NCI-H1092 (cell line): ENCODE measurements at places on chromosomes 5 and 9.
A peak's percentile ranks its signal among the peaks of the same experiment; 100 is the strongest.

GRCh38 chr5:134975843-134976242 is 8.1 kb downstream of the CATSPER3 start:
- no peak for DNase-seq

GRCh38 chr9:120110520-120110919 is 469.4 kb downstream of the CDK5RAP2 start:
- DNase-seq = peak; percentile 49

DNA sequence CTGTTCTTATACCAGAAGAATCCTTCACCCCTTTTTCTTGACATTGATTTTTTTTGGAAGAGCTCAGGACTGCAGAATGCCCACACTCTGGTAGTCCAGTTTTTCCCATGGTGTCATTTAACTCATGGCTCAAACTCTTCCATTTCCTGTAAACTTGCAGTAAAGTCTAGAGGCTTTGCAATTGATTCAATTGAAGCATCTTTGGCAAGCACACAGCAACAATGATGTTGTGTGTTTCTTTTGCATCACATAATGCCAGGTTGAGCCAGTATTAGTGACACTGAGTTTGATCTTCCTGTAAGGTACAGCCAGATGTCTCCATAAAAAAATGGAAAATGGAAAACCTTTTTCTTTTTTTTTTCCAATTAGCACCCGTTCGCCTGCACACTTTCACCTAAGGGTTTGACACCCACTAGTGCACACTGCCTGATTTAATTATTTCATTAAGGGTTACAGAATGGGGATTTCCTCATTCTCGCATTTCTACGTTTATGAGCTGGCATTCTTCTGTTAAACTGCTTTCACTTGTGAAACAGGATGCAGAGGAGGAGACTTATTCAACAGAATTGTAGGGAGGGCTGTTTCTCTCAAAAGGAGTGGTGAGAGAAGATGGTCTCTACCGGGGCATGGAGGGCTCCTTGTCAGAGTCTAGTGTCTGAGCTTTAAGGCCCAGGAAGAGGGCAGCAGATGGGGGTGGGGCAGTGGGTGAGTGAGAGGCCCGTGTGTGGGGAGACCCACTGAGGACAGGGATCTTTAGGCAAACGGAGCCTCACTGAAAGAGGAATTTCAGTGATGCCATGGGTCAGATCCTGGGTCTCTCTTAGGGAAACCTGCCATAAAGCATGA is 2.2 kb upstream of the S1PR3 start:
- DNase-seq = no peak

DNA sequence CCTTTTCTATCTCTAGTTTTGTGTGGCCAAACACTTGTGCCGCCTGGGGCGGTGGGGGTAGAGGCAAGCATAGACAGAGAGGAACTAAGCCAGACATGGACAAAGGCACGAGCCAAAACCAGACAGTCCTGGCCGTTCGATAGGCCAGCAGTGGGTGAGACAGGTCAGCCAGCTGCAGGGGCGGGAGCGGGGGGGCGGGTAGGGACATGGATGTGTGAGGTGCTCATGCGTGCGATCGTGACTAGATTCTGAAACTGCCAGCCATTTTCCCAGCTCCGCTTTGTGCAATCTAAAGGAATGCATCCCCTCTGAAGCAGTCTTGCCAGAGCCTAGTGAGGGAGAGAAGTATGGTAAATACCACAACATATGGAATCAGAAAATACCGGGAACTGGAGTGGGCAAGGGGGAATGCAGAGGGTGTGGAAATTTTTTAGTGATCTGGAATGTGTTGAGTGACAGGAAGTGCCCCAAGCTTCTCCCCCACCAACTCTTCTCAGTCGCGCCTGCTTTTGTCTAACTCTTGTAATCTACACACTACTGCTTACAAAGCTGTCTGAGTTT is 111.9 kb downstream of the NR6A1 start:
- peak; percentile 55 for DNase-seq

DNA sequence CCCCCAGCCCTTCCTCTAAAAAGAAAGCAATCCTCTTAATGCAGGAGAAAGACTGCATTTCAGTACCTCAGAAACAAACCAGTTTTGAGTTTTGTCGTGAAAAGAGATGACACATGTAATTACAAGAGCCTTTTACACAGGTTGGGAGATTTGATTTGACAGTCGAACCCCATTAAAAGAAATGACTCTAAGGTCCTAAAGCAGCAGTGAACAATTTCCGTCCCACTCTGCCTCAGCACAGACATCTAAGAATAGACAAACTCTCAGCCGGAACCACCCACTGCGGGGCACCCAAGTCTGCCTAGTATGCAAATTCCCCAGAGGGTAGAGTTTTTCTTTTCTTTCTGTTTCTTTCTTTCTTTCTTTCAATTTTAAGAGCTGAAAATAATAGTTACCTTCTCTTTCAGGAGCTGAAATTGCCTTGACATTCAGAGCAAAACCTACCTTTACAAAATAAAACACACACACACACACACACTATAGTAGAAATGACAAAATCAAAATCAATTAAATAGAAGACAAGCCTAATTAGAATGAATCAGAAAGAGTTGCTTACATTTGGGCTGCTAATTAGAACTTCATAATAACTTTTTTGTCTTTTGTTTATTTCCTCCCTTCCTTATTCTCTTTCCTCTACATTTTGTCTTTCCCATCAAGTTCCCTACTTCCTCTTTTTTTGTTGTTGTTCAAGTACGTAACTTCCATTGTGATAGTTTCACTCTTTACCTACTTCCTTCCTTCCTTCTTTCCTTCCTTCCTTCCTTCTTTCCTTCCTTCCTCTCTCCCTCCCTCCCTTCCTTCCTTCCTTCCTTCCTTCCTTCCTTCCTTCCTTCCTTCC is 65.1 kb downstream of the BASP1 start:
- no peak for DNase-seq

DNA sequence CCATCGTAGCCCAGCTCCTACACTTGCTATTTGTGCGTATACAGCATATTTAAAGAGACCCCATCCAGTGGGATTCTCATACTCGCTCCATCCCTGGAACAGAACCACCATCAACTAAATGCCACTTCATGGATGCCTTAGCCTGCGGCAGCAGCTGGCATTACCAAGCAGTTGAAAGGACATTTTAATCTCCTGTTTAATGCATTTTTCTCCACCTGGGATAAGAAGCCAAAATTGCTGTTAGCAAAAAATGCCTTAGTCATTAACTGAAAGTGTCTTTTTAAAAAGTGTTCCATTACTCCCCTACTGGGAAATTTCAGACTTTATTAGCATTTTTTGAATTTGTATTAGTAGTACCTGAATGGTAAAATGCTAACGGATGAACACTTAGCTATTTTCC is 662.6 kb upstream of the MEF2C start:
- no peak for DNase-seq

DNA sequence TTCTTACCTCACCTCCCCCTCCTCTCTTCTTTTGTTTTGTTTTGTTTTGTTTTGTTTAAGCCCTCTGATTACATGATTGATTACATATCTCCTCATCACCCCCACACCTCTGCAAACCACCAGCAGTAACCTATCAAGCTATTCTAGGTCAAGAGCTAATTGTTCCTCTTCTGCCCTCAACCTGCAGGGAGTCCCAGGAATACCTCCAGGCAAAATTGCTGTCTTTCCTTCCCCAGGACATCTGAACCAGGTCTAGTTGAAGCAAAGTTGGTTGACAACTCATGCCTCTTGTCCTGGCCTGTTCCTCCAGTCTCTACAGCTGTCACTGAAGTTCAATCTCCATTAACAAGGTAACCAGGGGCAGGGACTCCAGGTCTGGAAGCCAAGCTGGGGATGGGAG is 80.0 kb upstream of the PTGER4 start:
- DNase-seq = no peak

DNA sequence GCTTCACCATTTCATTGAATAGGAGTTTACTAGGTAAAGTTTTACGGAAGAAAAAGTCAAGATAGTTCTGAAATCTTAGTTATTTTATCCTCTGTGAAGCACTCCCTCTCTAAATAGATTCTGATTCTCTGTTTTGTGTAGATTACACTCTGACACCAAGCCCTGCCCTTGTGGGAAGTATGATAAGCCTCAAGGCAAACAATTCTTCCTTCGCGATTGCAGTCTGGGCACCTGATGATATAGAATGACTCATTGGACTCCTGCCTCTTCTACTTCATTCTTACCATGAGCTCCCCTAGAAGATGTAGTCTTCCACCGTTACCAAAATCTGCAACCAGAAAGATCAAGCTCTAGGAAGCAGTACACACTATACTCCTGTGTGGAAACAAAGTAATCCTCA is 626.9 kb upstream of the PTGER4 start:
- no peak for DNase-seq

DNA sequence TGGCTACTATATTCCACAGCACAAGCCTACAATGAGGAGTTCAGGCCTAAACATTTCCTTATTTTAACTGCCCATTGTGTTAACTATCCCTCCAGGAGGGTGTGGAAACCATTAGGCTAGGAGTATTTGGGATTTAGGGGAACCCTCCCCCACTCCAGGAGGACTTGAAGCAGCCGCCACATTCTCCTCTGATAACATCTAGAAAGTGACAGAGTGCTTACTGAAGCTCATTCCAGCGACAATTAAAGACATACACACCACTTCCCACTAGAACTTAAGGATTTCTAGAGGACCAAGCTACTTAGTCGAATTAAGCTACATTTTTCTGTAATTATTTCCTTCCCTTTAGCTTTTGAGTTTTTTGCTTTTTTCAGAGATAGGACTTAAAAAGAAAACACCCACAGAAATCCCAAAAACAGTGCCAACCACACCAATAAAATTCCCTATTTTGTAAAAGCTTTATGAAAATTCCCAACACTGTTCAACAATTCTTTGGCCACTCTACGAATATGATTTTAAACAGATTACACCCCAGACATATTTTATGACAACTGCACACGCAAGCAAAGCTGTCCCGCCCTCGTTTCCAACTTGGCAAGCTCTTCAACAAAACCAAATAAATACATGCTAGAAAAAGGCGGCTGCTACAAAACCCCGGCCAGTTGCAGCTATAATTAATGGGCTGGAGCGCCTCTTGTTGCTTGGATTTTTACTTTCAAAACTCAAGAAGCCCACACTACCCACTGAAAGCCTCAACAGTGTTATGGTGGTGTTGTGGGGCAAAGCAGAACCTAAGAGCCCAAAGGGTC is 4.5 kb downstream of the ROR2 start:
- peak; percentile 11 for DNase-seq

GRCh38 chr5:56190497-56190896 is 42.6 kb downstream of the ANKRD55 start:
- no peak for DNase-seq

GRCh38 chr9:34545497-34545896 is 22.7 kb upstream of the ENHO start:
- no peak for DNase-seq

DNA sequence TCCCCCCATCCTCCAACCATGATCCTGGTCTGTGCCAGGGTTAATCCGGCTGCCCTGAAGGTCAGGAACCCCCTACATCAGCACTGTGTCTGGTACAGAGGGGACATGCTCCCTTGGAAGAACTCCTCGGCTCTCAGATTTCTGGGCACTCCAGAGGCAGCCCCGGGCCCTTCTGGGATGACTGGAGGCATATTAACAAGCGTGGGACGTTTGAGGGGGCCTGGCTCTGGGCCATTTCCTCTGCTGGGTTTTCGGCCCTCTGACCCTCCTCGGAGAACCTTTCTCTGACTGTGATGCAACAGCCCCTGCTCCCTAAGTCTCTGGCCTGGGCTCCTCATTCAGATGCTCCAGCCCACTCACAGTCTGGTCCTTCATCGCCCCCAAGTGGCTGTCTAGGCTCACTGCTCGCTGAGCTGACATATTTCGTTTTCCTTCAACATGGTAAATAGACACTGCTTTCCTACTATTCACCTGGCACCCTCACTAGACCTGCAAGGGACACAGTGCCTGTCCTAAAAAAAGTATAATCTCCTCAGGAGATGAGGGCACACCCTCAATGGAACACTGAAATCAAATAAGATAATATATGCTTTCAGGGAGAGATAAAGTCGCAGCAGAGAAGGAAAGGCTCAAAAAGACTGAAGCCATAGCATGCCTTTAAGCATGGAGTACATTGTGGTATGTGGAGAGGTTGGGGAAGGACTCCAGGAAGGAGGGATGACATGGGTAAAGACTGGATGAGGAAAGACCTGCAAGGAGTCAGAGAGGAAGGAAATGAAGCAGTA is 404.7 kb upstream of the TRPC7 start:
- DNase-seq = peak; percentile 13

- peak; percentile 39 for DNase-seq
These were observed 145.3 kb downstream of the CACNA1B start for GRCh38 chr9:138022756-138023393.

DNA sequence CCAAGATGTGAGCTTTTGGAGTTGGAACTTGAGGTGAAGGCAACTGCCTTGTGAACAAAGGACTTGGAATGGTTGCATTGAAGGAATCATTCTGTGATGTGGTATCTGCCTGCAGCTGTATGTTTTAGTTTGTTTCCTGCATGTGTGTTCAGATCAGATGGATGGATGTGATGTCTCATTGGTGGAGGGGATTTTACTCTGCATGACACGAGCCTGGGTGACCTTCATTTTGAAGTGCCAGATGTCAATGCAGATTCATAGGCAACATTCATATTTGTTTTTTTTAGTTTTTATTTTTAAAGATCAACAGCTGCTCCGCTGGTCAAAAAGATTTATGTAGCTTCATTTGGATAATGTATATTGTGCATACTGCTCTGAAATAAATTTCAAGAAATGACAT is 13.5 kb downstream of the FBXL7 start:
- no peak for DNase-seq

DNA sequence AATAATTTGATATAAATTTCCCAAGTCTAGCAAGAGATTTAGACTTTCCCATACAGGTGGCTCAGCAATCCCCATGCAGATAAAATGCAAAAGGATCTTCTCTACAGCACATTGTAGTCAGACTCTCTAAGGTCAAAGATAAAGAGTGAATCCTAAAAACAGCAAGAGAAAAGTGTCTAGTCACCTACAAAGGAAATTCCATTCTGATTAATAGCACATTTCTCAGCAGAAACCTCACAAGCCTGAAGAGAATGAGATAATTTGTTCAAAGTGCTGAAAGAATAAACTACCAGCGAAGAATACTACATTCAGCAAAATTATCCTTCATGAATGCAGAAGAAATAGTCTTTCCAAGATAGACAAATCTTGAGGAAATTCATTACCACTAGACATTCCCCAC is 493.3 kb downstream of the PRELID2 start:
- DNase-seq = no peak

GRCh38 chr9:126309427-126310189 is 17.0 kb upstream of the MVB12B start:
- no peak for DNase-seq

GRCh38 chr9:107213561-107214028 is 69.5 kb upstream of the RAD23B start:
- no peak for DNase-seq

DNA sequence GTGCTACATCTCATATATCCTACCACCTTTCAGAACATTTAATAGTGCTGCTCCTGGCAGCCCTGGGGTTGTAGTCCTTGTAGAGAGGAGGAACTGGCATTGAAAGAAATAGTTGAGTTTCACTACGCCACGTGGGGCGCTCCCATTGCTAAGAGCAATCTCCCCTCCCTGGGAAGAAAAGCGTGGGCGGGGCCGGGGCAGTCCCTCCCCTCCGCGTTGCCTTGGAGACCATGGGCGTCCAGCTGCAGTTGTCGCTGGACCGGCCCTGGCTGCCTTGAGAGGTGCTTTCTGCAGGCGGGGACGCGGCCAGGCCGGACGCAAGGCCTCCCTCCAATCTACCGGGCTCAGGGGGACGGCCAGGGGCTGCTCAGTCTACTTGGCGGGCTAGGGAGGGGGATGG is 368 bp upstream of the CCDC180 start:
- no peak for DNase-seq

GRCh38 chr5:173075137-173075843 is 19.1 kb downstream of the CREBRF start:
- DNase-seq = no peak
